ENCODE measurements at places on chromosomes 2 and 18.
A peak's percentile ranks its signal among the peaks of the same experiment; 100 is the strongest.

DNA sequence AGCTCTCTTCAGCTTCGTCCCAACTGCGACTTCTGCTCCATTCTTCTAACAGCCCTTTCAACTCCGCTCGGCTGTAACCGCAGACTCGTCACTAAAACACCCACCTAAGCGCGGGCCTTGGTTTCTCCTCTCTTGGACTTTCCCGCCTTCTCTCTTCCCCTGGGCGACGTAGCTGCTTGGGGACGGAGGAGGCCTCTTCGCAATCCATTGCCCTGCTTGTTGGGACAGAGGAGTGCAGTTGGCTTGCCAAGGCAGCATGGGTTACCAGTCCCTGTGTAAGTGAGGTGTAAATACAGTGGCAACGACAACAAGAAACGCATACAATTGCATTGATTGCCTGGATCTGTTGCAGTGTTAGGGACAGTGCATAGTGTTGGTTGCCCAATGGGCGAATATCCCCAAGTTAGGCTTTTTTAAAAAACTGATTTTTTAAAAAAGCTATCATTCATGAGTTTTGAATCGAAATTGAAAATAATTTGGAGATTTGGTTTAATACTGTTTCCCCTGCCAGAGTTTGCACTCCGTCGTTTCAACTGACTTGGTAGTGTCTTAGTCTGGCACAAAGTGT, 484 bp upstream of the DARS1 start:
- DNase-seq = no peak

DNA sequence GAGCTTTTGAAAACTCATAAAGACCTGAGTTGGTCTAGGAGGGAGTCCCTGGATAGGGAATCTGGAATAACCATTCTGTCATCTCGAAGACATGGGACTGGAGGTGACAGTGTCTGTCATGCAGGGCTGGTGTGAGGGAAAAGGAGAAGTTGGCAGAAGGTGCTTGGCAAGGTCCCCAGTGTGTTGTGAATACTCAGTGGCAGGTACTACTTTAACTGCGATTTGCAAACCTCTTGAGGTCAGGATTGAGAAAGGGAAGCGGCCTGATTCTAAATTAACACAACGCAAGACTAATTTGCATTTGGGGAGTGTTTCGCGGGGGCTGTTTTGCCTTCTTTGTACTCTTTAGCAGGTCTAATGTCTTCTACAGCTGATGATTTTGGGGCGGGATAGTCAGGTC, 77.0 kb upstream of the TMEM200C start:
- no peak for DNase-seq

DNA sequence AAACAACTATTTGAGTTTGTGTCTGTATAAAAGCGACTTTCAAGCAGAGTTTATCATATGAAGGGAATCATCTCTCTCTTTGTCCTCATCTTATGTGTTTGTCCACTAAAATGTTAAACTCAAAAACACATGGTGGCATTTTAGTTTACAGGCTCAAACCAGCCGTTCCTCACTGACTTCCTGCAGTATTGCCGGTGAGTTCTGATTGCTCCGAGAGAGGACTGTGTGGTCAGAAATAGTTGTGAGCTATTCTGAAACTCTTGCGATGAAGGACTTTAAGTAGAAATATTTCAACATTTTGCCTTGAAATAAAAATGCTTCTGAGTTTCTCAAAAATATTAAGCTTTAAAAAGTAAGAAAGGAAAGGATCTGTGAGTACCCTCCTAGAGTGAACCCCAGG, 163.2 kb upstream of the CAVIN2 start:
- no peak for DNase-seq

DNA sequence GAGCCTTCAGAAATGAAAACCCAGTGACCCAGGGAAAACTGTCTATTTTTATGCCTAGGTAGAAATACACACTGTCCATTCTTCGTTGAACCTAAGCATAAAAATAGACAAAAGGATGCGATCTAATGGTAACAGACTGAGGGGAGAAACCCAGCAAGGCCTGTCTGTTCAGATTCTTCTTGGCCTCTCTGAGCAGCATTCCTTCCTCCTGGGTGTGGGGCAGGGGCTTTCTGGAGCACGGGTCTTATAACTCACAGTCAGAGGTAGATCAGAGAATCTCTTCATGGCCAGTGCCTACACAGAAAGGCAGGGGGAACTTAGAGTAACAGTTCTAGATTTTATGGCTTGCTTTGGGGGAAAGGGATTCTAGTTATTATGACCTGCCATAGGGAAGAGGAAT, 56.0 kb downstream of the PKDCC start:
- no peak for DNase-seq

- DNase-seq = peak; percentile 15
These were observed 398.9 kb downstream of the TRIB2 start for GRCh38 chr2:13115643-13116042.

DNA sequence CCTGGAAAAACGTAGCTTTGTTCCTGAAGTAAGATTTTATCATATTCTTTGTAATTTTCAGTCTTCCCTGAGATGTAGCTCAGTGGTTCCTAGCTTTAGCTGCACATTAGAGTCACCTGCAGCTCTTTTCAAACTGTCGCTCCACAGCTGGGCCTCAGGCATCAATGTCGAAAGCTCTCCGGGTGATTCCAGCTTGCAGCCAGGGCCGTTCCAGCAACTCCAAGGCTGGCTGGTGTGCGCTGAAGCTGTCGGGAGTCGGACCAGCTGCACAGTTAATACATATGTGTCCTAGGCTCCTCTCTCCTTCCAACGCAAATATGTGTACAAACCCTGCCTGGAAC, 609 bp upstream of the ZNF2 start:
- DNase-seq = no peak

GRCh38 chr18:42530276-42530675, 575.2 kb downstream of the PIK3C3 start:
- DNase-seq = peak; percentile 54

GRCh38 chr2:16049406-16049805, 109.1 kb downstream of the MYCN start:
- DNase-seq = no peak

GRCh38 chr2:11234309-11234708, 79.0 kb downstream of the SLC66A3 start:
- peak; percentile 1 for DNase-seq

DNA sequence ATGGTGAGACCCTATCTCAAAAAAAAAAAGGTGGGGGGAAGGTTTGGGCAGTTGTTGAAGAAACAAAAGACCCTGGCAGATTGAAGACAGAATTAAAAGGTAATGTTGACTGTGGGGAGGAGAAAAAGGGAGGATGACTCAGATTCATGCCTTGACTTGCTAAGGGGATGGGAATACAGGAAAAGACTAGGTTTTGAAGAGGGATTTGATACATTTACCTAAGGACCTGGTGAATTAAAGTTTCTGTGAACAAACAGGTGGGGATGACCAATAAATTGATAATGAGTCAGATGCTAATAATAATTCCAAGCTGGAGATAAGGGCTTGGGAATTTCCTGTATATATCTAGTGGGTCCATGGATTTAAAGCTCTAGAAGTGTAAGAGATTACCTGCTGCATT, 27.6 kb downstream of the TTR start:
- no peak for DNase-seq

- no peak for DNase-seq
These were observed 359.9 kb downstream of the TNS1 start for GRCh38 chr2:217642944-217643343.

DNA sequence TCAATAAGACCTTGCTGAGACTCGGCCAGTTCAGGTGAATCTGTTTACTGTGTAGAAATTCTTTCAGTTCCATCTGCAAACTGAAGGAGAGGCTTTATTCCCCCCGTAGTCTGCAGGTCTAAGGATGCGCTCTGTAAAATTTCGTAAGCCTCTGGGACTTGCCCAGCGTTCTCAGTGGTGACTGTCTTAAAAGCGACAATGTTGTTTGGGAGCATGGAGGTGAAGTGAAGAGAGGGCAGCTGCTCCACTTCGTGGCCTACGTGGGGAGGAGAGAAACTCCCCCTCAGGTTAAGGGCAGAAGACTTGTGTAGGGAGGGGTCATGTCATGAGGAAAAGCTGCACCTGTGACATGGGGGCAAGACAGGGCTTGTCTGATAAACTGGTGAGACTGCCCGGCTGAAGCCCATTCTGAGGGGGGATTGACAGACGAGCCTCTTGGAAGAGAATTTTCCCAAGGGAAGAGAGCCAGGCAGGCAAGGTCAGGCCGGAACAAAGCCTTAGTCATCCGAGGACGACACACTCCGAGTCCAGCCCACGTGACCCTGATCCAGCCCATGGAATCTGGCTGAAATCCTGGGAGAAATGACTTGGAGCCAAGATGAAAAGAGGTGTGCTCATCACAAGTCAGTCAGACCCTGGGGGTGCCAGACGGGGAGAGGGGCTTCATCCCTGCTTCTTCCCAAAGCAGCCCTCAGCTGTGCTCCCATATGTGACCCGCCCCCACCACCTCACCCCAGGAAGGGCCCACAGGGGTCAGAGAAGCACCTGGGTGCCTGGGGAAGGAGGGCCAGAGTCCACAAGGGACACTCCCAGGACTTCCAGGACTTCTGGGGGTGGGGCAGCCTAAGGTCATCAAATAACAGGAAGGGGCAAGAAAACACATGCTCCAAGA, 88.5 kb upstream of the SH3BP4 start:
- peak; percentile 50 for DNase-seq

- no peak for DNase-seq
These were observed 198.4 kb downstream of the EIPR1 start for GRCh38 chr2:3179208-3179607.

DNA sequence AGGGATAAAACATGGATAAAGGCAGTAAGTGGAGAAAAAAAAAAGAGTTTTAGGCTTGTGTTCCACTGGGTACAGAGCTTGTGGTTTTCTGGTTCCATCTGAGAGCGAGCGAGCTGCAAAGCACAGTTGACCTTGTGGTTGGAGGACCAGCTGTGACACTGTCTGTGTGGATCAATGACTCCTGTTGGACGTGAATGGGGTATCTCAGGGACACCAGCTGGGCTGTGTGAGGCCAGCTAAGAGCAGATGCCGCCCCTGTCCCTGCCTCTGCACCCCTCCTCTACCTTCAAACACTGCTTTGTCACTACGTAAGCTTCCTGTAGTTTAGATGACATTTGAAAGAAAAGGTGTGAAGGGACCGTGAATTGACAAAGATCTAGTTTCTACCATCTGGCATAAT, 67.8 kb downstream of the QPCT start:
- no peak for DNase-seq

GRCh38 chr2:16005816-16006536, 65.6 kb downstream of the MYCN start:
- no peak for DNase-seq

- no peak for DNase-seq
These were observed 248.9 kb downstream of the PAX3 start for GRCh38 chr2:222049946-222050345.

GRCh38 chr2:212694398-212694797, 155.8 kb upstream of the ERBB4 start:
- no peak for DNase-seq

GRCh38 chr2:2836343-2837070, 505.4 kb upstream of the MYT1L start:
- no peak for DNase-seq

DNA sequence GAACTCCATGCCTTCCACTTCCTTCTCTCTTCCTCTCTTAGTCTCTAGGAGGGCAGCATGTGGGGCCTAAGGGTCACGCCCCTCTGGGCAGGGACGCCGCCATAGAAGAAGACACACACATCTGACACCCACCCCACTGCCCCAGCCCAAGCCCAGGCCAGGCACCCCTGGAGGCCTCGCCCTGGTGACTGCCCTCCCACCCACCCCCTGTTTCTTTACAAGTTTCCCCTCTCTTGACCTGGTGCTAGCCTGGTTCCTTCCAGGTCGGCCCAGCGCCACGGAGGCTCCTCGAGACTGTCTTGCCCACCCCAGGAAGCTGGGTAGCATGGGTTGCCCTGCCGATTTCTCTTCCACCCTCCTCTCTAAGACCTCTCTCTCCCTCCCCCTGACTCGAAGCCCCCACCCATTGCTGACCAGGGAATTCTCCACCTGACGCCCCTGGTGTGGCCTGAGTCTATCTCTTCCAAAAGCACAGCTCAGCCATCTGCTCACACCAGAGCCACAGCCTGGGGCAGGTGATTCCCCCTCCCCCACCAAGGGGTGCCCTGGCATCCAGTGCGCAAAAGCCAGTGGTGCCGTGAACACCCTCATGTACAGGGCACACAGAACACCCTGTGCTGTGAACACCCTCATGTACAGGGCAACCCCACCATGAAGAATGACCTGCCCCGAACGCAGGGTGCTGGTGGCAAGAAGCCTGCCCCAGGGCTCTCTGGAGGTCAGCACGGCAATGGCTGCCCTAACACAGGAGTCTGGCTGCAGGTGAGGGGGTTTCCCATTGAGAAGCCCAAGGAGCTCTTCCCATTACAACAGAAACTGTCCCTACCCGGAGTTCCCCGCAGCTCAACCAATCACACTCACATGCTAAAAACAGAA, 13.5 kb upstream of the SALL3 start:
- DNase-seq = no peak

GRCh38 chr2:99622534-99622933, 132.7 kb upstream of the REV1 start:
- DNase-seq = no peak

DNA sequence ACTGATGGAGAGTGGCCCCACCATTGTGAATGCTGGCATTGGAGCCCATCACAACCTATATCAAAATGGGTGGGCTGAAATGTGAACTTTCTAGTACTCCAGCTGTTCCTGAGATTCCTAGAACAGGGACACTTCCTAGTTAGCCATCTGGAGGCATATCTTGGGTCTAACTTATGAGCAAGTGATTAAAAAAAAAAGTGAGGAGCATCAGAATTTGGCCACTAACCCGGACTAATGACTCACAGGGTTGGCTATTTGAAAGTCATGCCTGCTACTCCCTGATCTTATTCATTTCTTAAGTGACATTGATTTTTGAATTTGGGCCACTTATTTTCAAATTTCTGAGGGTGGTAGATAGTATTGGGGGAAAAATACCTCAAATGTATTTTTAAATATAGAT, 216.6 kb downstream of the HRH4 start:
- DNase-seq = no peak

GRCh38 chr18:77250501-77250925, 865 bp downstream of the GALR1 start:
- DNase-seq = no peak

DNA sequence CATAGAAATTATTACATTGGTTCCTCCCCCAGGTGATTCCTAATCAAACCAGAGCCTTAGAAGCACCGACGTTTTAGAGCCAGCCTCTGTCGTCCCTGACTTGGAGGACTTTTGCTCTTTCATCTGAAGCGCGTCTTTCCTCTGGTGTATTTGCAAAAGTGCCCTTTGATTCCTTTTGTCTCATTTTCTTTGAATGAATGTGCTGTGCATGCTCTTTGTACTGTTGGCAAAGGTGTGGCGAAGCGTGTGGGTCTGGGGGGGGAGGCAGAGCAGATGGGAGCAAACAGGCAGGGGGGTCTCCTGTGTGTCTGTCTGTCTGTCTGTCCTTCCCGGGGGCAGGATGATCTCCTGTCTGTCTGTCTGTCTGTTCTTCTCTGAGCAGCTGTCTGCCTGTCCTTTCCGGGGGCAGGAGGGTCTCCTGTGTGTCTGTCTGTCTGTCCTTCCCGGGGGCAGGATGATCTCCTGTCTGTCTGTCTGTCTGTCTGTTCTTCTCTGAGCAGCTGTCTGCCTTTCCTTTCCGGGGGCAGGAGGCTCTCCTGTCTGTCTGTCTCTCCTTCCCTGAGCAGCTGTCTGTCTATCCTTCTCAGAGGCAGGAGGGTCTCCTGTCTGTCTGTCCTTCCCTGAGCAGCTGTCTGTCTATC, 205.5 kb upstream of the MYT1L start:
- DNase-seq = no peak

All from NCI-H1105 (cell line).